ENCODE measurements at places on chromosomes 1 and 21.

DNA sequence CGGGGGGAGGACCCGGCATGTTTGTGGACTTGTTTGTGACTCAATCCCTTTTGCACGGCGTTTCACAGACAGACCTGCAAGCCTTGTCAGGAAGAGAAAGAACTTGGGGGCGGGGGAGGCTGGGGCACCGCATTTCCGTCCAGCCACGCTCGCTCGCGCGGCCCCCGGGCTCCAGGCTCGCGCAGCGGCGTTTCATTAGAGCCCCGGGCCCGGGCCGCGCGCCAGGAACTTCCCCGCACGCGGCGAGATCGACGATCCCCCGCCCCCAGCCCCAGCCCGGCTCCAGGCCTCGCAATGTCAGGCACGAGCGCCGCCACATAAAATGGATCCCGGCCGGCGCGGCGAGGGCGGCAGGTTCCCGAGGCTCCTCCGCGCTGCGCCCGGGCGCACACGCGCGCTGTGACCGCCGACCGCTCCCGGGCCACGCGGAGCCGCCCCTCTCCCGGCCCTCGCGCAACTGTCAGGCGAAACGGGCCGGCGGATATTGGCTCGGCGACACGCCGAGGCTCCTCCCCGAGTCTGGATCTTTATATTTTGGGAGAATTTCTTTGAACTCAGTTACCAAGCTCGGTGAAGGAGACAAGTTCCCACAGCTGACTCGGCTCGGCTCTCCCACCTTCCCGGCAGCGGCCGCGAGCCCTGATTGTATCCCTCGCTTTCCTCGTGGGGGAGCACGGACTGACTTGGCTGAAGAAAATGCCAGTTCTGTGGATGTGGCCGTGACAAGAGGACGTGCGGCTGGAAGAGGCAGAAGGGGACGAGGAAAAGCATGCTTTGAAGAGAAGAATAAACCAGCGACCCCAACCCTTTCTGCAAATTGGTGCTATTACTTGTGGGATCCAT lies at the start of gene KIF26B:
TSS of gene KIF26B (plus strand) at position 557 of the 843 bp plus-strand sequence. CDS start 440 bp downstream, outside the sequence.
- no peak for DNase-seq

GRCh38 chr1:240258910-240259309 lies 167.2 kb downstream of the FMN2 start:
- no peak for DNase-seq

- DNase-seq: no peak
Measured at GRCh38 chr1:229951856-229952534, 115.0 kb upstream of the GALNT2 start.

DNA sequence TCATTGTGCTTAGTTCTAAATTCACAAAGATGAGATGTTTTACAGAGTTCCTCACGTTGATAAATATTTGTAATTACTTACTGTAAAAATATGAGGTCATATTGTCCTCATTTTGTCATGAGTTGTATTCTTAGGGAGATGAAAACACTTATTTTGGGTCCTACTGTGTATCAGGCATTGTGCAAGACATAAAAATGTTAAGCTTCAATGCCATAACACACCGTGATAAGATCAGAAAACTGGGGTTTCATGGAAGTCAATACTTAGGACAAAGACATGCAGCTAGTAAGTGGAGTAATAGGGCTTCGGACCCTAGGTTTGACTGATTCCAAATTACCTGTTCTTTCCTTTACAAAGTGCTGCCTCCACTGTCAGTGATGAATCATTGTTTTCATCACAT lies 720.7 kb upstream of the ZP4 start:
- DNase-seq: no peak

DNA sequence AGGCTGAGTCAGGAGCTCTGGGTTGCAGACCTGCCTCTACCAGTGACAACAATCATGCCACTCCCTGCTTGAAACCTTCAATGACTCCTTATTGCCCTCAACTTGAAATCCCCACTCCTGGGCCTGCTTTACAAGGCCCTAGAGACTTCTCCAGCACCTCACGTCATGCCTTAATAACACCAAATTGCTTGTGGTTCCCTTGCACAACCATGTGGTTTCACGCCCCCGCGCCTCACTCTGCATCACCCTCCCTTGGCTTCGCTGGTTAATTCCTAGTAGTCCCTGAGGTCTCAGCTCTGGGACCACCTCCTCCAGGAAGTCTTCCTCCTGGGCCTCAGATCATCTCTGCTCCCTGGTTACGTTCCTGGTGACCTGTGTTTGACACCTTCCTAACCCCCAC lies 33.0 kb downstream of the EPHA2 start:
- DNase-seq: no peak

DNA sequence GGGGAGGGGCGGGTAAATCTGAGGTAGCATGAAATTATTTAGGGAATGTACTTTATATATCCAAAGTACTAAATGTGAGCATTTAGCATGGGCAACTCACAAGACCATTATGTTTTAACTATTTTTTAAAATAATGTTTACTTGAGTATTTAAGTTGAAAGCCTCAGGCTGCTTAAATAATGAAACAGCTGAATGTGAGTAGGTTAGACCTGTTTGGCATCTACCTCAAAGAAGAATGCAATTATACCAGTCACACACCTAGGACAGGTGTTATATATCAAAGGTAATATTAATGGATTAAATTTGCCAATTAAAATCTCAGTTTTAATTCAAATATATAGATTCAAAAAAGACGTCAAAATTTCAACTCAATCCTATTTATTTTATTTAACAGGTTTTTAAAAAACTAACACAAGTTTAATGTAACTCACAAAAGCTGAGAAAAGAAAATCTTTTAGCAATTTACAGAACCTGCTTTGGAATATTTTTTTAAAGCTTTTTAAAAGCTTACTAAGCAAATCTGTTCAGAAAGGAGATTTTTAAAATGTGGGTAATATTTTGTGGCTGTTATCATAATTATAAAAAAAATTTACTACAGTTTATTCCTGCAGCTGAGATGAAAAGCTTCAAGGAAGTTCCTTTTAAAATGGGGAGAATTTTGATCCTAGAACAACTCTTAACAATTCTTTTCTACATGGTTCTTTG lies 104.6 kb upstream of the LBR start:
- no peak for DNase-seq

DNA sequence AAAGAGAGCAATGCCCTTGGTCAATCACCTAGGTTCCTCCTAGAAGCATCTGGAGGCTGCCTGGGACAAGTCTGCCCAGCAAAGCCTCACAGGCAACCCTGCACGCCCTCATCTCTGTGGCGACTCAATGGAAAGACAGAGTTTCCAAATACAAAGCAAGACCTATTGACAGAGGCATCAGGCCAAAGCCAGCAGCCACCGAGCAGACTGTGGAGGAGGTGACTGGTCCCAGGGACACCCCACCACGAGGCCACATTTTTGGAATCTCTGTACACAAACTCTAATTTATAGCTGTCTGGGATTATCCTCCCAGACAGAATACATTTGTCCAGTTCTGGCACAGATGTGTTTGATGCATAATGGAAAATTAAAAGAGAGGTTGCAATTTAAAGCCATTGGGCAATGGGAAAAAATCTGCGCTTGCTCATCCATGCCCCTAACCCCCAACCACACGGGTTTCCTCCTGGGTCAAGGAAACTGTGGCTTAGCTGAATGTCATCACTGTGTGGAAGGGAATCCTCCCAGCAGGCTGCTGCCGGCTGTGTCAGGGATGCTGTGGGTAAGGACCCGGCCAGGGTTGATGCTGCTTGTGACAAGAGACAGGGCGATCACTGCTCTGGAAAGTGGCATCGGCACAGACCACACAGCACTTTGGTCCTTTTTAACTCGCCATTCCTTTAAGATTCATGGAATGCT lies 14.3 kb downstream of the TSPAN2 start:
- DNase-seq: no peak

GRCh38 chr1:155250633-155251449 lies 4.4 kb downstream of the ENTREP3 start:
- DNase-seq: peak; percentile 22

GRCh38 chr1:177346790-177347359 lies 176.1 kb downstream of the BRINP2 start:
- no peak for DNase-seq

- no peak for DNase-seq
Measured at GRCh38 chr1:215501496-215501895, 65.6 kb upstream of the KCTD3 start.

GRCh38 chr1:204520834-204521709 lies 4.9 kb downstream of the MDM4 start:
- DNase-seq: no peak

DNA sequence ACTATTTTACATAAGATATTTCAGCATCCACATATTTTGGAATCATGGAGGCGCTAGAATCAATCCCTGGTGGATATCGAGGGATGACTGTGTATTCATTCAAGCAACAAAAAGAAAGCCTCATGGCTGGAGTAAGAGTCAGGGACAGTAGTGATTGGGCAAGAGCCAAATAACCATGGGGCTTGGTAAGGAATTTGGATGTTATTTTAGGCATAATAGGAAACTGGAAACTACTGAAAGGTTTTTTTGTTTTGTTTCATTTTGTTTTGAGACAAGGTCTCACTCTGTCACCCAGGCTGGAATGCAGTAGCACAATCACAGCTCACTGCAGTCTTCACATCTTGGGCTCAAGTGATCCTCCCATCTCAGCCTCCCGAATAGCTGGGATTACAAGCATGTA lies 33.8 kb upstream of the EYA3 start:
- DNase-seq: no peak

DNA sequence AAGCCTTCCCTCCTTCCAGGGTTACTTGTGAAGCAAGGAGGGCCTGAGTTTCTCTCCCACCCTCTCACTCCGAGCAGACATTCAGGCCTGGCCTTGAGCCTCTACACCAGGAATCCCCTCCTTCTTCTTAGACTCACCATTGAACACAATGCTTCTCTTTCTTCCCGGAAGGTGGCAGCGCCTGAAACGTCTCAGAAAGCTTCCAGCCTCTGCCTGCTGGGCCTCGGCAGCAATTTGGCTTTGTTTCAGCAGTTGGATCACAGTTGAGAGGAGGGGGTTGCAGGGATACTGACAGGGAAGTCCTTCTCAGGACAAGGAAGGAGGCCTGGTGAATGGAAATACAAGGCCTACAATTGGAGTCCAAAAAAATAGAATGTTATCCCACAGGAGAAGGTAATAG lies 6.3 kb downstream of the CLDN8 start:
- DNase-seq: no peak

DNA sequence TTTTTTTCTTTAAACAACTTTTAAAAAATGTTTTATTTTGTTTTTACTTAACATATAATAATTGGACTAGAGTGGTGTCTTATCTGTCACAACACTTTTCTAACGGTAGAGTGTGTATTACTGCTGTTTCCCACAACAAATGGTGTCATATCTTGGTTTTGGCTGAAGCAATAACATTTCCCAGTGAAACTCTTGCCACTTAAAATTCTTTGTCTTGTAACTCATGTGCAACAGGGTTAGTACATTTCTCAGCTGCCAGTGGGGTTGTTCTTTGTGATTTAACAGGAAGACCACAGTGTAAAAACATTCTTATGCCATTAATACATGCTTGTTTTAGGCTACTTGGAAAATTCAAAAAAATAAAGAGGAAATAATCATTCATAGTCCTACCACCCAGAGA lies 43.5 kb downstream of the ALPL start:
- DNase-seq: no peak

GRCh38 chr1:112510340-112510739 lies 1.6 kb downstream of the WNT2B start:
- DNase-seq: no peak

GRCh38 chr1:68623700-68624099 lies 126.8 kb upstream of the DEPDC1 start:
- no peak for DNase-seq

- DNase-seq: no peak
Measured at GRCh38 chr1:82269431-82269830, 468.7 kb downstream of the ADGRL2 start.

DNA sequence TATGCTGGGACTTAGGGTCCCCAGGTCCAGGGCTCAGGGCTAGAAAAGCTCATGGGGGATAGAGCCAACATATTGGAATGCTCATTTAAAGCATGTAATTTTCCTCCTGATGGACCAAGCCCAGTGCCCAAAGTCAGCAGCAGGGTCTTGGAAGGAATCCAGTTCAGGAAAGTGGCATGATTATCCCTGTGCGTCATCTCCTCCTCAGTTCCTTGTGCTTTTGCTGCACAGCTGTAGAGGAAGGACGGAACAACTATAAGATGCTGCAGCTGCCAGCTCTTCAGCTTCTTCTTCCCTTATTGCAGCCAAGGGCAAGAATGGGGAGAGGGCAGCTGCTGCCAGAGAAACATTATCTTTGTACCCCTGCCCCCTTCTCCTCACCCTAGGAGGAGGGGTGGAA lies 58.4 kb downstream of the OVGP1 start:
- peak; percentile 21 for DNase-seq

- peak; percentile 79 for DNase-seq
Measured at GRCh38 chr1:38210021-38210894, 163.7 kb upstream of the POU3F1 start.

DNA sequence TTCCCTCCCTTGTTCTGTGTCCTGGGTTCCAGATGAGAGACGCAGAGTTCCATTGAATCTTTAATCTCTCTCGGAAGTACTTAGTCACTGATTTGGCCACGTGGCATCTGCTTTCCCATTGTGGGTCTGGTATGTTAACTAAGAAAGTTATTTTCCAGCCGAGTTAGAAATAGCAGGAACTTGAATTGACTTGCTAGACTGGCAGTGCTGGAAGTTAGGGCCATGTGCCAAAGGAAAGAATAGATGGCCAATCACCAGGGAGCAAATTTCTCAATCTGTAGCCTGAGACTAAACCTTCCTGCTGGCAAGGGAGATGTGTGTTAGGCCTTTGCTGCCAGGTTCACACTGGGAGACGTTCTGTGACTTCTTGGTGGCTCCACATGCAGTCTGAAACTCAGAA lies 24.2 kb upstream of the SLFNL1 start:
- no peak for DNase-seq

DNA sequence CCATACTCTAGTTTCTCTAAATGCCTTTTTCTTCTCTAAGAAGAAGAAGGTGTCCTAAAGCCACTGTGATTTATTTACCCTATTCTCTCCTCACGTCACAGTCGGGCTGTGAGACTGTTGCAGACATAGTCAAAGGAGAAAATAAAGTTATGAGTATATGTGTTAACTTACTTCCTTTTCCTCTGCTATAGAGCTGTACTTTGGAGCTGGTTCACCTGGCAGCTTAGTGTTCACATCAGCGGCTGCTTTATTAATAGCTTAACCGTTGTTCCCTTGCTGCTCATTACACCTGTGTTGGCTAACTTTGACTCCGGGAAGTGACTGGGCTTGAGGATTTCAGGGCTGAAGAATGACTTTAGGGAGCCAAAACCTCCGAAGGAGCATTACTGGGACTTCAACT lies 3.6 kb downstream of the PFKFB2 start:
- no peak for DNase-seq

DNA sequence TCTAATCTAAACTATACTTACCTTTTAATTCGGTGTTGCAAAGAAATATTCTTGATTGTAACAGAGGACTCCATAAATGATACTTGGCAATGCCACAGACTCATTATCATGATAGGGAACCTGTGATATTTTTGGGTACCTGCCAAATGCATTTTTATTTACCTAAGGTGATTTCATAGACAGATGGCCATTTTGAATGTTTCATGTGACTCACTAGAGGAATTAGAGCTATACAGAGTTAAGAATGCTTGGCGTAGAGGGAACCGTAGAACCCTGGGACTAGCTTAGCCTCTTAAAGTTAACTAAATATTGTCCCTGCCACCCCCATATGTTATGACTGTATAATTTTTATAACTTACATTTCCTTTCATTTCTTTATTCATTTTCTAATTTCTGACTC lies 136.1 kb downstream of the DISP1 start:
- DNase-seq: peak; percentile 1

GRCh38 chr1:243730487-243731150 lies 119.4 kb downstream of the AKT3 start:
- no peak for DNase-seq
